ENCODE measurements at places on chromosomes 6 and 20.

DNA sequence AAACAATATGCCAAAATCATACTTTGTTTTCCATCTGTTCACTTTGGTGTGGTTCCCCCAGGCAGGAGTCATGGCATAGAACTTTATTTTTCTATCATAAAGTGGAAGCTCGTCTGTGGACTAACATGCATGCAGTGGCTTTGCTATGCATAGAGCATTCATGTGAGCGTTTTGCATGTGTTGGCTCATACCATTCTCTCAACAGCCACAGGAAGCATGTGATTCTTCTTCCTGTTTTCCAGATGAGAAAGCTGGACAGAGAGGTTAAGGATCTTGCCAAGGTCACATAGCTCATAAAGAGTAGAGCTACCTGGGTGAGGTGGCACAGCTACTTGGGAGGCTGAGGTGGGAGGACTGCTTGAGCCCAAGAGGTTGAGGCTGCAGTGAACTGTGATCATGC lies 123.4 kb upstream of the HDGFL1 start:
- H3K36me3 ChIP-seq, result no peaks in the 10 kb centered on the region
- no peak overlapping the region for H3K27ac ChIP-seq
- no peak overlapping the region for H3K4me3 ChIP-seq
- H3K4me1 ChIP-seq, result no peaks in the 10 kb centered on the region
- no peaks in the 10 kb centered on the region for H3K27me3 ChIP-seq

DNA sequence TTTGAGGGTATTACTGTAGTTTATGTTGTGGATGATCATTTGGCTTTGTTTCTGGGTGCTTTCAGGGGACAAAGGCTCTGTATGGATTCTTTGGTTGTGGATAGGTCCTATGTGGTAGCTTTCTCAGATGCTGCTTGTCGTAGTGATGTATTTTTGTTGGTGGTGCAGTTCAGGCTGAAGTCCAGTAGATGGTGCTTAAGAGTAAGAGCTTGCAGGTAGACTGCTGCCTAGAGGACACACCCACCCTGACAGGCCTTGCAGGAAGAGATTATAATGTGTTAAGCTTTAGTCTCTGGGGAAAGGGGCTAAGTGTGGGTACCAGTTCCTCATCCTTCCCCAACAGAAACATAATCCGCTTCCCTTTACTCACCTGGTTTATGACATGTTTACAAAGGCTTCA lies 62.6 kb upstream of the ADGRB3 start:
- no peaks in the 10 kb centered on the region for H3K27me3 ChIP-seq
- H3K36me3 ChIP-seq, result no peaks in the 10 kb centered on the region
- no peak overlapping the region for H3K27ac ChIP-seq
- no peak for DNase-seq

DNA sequence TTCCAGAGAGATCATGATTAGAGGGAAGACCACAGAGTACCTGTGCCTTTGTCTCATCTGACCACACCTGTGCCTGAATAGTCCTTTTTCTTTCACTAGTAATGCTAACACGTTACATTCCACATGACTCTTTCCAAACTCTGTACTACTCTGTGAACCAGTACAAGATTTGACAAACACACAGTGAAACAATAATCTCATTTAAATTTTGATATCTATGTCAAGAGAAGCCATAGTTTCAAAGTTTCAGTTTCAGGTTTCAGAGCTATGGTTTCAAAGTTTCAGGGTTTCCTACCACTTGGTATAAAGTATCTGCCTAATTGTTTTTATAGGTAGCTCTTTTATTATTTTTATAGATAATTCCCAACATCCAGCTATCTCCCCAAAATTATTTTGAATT lies 62.0 kb upstream of the PHACTR2 start:
- H3K36me3 ChIP-seq, result no peaks in the 10 kb centered on the region
- DNase-seq, result no peak
- no peaks in the 10 kb centered on the region for H3K27me3 ChIP-seq
- peaks cover 54% of the 10 kb centered on the region for H3K4me1 ChIP-seq

GRCh38 chr6:146336191-146336590 lies 207.4 kb upstream of the RAB32 start:
- DNase-seq, result no peak
- no peak overlapping the region for H3K4me3 ChIP-seq
- no peaks in the 10 kb centered on the region for H3K4me1 ChIP-seq

DNA sequence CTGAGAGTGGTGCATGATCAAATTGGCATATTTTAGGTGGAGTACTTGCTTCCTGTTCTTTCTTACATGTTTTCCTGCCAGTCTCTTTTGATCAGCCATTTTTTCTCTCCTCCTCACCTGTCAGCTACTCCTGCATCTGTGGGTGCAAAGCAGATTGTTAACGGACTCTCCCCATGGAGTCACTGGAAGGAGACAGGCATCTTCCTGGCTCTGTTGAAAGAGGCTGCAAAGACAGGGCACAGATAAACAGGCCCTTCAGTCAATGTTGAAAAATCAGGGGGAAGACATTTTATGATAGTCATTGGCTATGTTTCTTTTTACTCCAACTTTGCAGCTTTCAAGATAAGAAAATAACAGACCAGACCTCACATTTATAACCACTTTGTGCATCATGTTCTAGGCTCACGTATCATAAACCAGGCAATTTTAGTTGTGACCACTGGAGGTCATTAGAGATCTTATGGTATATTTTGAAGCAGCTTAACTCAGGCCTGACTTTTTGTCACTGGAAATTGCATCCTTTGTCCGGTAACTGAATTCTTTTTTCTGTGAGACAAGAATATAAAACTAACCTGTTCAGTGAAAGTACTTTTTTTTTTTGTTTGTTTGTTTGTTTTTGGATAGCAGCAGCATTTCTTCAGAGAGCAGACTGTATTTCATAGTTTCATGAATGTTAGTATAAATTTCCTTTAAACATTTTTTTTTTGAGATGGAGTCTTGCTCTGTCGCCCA lies 20.1 kb downstream of the ECT2L start:
- no peak for DNase-seq
- no peaks in the 10 kb centered on the region for H3K27me3 ChIP-seq
- no peaks in the 10 kb centered on the region for H3K36me3 ChIP-seq
- no peak overlapping the region for H3K4me3 ChIP-seq
- no peaks in the 10 kb centered on the region for H3K4me1 ChIP-seq
- no peak overlapping the region for H3K27ac ChIP-seq

- H3K27me3 ChIP-seq, result peaks cover 30% of the 10 kb centered on the region
- H3K4me3 ChIP-seq, result no peak overlapping the region
- H3K36me3 ChIP-seq, result no peaks in the 10 kb centered on the region
- H3K27ac ChIP-seq, result no peak overlapping the region
These were observed 74.3 kb downstream of the CD40 start for GRCh38 chr20:46192376-46192944.

- H3K36me3 ChIP-seq, result no peaks in the 10 kb centered on the region
- no peaks in the 10 kb centered on the region for H3K27me3 ChIP-seq
- H3K4me3 ChIP-seq, result no peak overlapping the region
- DNase-seq, result no peak
These were observed 136.0 kb downstream of the MTHFD1L start for GRCh38 chr6:151001387-151002056.

GRCh38 chr20:60038400-60039008 lies 80.3 kb downstream of the CDH26 start:
- peaks cover 42% of the 10 kb centered on the region for H3K27me3 ChIP-seq
- peaks cover 2% of the 10 kb centered on the region for H3K36me3 ChIP-seq
- H3K27ac ChIP-seq, result no peak overlapping the region
- DNase-seq, result no peak

DNA sequence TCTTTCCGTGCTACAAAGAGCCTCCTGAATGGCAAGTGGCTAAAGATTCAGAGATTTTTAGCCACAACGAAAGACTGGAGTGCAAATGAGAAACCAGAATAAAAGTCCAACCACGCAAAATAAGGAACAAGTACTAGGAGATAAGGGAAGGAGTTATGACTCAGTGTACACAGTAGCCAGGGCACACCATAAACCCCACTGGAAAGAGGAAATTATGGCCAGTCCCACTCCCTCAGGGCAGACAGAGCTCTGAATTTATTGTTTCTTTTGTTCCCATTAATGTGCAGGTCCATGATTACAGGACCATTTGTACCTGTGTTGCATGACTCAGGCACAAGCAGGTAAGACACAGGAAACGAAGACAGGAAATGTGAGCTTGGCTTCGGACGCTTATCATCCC lies 150.3 kb upstream of the PREP start:
- no peaks in the 10 kb centered on the region for H3K27me3 ChIP-seq
- no peaks in the 10 kb centered on the region for H3K4me1 ChIP-seq
- no peaks in the 10 kb centered on the region for H3K36me3 ChIP-seq
- H3K27ac ChIP-seq, result no peak overlapping the region
- DNase-seq, result no peak

- no peaks in the 10 kb centered on the region for H3K4me1 ChIP-seq
- peaks cover 7% of the 10 kb centered on the region for H3K36me3 ChIP-seq
- H3K27ac ChIP-seq, result no peak overlapping the region
- H3K4me3 ChIP-seq, result no peak overlapping the region
These were observed 121.3 kb downstream of the MYO6 start for GRCh38 chr6:75870389-75870788.

DNA sequence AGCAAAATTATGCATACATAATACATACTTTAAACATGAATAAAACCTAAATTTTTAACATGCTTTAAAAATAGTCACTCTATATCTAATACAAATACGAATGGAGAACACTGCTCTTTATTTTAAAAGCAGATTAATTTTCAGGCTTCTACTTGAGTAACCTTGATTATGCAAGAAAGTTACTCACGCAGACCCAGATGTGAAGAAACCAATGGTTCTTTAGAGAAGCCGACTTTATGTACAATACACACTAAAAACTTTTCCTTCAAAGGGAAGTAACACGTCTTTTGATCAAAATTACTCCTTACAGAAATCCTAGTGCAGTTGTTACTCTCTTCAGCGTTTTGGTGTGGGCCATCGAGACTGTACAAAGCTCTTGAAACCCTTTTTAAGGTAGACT lies 136.9 kb upstream of the SLC22A16 start:
- DNase-seq, result no peak
- no peaks in the 10 kb centered on the region for H3K27me3 ChIP-seq
- no peak overlapping the region for H3K4me3 ChIP-seq
- H3K36me3 ChIP-seq, result peaks cover 2% of the 10 kb centered on the region

GRCh38 chr6:2962004-2962403 lies 9.4 kb downstream of the SERPINB6 start:
- H3K27ac ChIP-seq, result no peak overlapping the region
- peaks cover 5% of the 10 kb centered on the region for H3K36me3 ChIP-seq
- peaks cover 26% of the 10 kb centered on the region for H3K4me1 ChIP-seq
- no peak overlapping the region for H3K4me3 ChIP-seq

DNA sequence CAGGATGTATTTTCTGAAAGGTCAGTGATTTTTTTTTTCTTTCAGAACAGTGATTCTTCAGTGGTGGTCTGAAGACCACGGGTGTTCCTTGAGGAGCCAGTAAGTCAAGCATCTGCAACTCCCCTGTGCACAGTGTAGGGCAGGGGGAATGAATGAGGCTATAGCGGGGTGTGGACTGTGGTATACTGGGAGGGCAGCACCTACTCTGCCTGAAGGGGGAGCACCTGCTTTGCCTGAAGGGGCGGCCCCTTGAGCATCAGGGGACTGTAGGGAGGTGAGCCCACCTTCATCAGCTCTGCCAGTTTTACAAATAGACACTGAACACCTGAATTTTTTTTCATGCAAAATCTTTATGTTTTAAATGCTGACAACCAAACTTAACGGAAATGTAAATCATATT lies 77.5 kb upstream of the RIPOR2 start:
- peaks cover 61% of the 10 kb centered on the region for H3K4me1 ChIP-seq
- H3K27me3 ChIP-seq, result no peaks in the 10 kb centered on the region
- H3K27ac ChIP-seq, result no peak overlapping the region

DNA sequence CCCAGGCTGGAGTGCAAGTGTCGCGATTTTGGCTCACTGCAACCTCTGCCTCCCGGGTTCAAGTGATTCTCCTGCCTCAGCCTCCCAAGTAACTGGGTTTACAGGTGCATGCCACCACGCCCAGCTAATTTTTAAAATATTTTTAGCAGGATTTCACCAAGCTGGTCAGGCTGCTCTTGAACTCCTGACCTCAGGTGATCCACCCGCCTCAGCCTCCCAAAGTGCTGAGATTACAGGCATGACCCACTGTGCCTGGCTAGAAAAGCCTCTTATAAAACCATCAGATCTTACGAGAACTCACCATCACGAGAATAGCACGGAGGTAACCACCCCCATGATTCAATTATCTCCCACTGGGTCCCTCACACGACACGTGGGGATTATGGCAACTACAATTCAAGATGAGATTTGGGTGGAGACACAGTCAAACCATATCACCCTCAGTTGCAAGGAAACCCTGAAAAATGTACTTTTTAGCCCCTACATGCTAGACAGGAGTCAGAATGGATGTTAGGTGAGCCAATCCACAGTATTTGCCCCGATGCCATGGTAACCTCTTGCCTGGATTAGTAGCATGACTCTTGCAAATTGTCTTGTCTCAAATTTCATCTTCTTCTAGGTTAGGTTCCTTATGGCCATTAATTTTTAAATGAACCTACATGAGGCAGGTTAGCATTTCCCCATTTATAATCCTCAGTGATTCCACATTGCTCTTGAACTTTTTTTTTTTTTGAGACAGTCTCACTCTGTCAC lies 17.1 kb upstream of the SASH1 start:
- no peaks in the 10 kb centered on the region for H3K36me3 ChIP-seq
- H3K4me3 ChIP-seq, result no peak overlapping the region
- peaks cover 33% of the 10 kb centered on the region for H3K27me3 ChIP-seq
- H3K27ac ChIP-seq, result no peak overlapping the region

GRCh38 chr20:58086763-58087561 lies 141.5 kb downstream of the ANKRD60 start:
- H3K36me3 ChIP-seq, result no peaks in the 10 kb centered on the region
- H3K4me3 ChIP-seq, result no peak overlapping the region
- no peaks in the 10 kb centered on the region for H3K4me1 ChIP-seq
- no peak for DNase-seq
- peaks cover 38% of the 10 kb centered on the region for H3K27me3 ChIP-seq
- no peak overlapping the region for H3K27ac ChIP-seq
